SW 1271 (cell line): ENCODE measurements at places on chromosomes 7 and 10.

DNA sequence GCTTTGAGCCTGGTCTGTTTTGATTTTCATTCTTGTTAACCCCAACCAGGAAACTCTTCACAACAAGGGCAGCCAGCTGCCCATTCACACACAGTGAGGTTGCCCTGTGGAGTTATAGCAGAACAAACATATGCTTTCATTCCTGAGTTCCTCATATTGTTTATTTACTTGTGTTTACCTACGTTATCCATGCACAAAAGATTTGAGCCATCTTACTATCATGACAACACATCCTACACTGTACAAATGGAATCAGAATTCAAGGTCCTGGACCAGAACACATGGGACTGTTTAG is 21.7 kb upstream of the BMPER start:
- DNase-seq = no peak

- no peak for DNase-seq
Measured at GRCh38 chr7:117869374-117869773, 3.9 kb downstream of the CTTNBP2 start.

GRCh38 chr7:28706584-28706983 is 251.5 kb downstream of the TRIL start:
- DNase-seq = no peak

DNA sequence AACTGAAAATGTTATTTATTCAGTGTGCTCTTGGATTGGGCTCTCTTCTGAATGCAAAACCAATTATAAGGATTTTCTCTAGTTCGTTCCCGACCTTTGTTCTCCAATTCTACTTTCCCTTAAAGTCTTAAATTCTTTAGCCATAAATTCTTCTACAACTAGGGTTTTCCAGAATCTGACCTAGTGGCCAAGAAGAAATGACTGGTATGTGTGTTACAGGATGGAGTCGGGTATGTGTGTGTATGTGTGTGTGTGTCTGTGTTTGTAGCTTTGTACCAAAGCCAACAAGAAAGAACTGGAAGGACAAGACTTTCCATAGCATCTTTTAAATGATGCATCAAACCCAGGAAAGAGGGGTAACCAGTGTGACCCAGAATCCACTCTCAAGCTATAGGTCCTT is 25.8 kb upstream of the LEP start:
- no peak for DNase-seq

- DNase-seq = no peak
Measured at GRCh38 chr10:11227103-11227502, 209.4 kb downstream of the CELF2 start.
